ENCODE measurements at places on chromosomes 7 and 10. TPM values are rescaled to one million over a fixed set of nuclear protein-coding genes. Genes with fewer than 3 reads are reported as not detected.
A peak's percentile ranks its signal among the peaks of the same experiment; 100 is the strongest.

The ASB4 gene
- total RNA-seq = not detected

The GIMAP1 gene
- 0.30 TPM for total RNA-seq

DNA sequence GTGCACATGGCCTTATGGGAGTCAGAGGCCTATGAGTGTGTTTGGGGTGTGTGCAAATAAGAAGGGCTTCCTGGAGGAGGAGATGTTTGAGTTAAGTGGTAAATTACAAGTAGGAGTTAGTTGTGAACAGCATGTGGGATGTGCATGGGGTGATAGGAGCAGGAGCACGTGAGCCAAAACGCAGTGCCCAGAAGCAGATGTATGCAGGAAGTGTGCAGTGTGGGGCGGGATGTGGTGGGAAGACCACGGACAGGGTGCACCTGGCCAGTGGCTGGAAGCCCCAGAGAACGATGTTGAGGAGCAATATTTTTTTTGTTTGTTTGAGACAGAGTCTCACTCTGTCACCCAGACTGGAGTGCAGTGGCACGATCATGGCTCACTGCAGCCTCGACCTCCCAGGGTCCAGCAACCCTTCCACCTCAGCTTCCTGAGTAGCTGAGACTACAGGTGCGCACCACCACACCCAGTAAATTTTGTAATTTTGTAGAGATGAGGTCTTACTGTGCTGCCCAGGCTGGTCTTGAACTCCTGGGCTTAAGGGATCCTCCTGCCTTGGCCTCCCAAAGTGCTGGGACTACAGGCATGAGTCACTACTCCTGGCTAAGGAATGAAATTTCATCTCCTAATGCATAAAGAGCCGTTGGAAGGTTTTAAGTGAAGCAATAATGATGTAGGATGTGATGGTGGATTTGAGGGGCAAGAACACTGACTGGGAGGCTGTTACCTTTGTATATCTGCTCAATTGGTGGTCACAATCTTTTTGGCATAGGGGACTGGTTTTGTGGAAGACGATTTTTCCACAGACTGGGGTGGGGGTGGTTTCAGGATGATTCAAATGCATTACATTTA, 78.4 kb downstream of the LYZL2 start:
- no peaks in the 10 kb centered on the region for H3K36me3 ChIP-seq
- H3K4me1 ChIP-seq = no peaks in the 10 kb centered on the region
- no peak overlapping the region for H3K27ac ChIP-seq
- H3K4me3 ChIP-seq = no peak overlapping the region

The SPDYE2 gene
- 0.47 TPM for total RNA-seq

DNA sequence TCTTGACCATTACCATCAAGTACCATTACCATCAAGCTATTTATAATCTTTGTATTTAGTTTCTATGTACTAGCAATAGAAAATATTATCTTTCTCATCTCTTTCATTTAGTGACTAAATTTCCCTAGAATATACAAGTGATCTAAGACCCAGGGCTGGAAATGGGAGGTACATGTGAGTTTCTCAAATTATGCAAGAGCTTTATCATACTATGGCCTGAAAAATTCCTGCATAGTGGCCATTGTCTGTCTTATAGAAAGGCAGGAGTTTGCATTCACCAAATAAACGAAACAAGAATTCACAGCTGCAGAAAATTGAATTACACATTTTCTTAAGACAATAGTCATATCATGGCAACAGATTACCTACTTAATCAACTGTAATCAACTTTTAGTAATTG, 50.7 kb upstream of the HDAC9 start:
- H3K27ac ChIP-seq = no peak overlapping the region

The HKDC1 gene
- total RNA-seq = not detected

- H3K36me3 ChIP-seq = no peaks in the 10 kb centered on the region
- no peak overlapping the region for H3K27ac ChIP-seq
- DNase-seq = no peak
- H3K27me3 ChIP-seq = no peaks in the 10 kb centered on the region
- H3K4me1 ChIP-seq = no peaks in the 10 kb centered on the region
Observed at GRCh38 chr7:125567686-125568085, 638.1 kb upstream of the POT1 start.

DNA sequence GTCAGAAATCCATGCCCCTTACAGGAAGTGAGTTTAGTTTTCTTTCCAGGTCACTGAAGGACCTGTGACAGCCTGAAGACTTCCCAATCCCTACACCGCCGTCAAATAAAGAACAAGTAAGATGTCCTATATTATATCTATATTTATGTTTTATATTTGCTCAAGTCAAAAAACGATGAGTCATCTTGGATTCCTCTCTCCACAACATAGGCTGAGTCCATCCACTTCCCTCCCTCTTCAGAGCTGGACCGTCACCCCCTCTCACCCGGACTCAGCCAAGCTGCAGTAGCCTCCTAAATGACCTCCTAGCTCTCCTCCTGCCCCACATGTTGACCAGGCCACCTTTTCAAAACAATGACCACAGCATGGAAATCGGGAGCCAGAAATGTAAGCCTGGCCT, 53.5 kb downstream of the GLI3 start:
- H3K27me3 ChIP-seq = no peaks in the 10 kb centered on the region
- H3K36me3 ChIP-seq = no peaks in the 10 kb centered on the region
- H3K4me3 ChIP-seq = no peak overlapping the region
- H3K4me1 ChIP-seq = no peaks in the 10 kb centered on the region
- DNase-seq = no peak
- no peak overlapping the region for H3K27ac ChIP-seq

- no peak overlapping the region for H3K27ac ChIP-seq
- no peak for DNase-seq
- no peaks in the 10 kb centered on the region for H3K36me3 ChIP-seq
- no peaks in the 10 kb centered on the region for H3K27me3 ChIP-seq
Observed at GRCh38 chr7:95440394-95441038, 5.7 kb upstream of the PON2 start.

DNA sequence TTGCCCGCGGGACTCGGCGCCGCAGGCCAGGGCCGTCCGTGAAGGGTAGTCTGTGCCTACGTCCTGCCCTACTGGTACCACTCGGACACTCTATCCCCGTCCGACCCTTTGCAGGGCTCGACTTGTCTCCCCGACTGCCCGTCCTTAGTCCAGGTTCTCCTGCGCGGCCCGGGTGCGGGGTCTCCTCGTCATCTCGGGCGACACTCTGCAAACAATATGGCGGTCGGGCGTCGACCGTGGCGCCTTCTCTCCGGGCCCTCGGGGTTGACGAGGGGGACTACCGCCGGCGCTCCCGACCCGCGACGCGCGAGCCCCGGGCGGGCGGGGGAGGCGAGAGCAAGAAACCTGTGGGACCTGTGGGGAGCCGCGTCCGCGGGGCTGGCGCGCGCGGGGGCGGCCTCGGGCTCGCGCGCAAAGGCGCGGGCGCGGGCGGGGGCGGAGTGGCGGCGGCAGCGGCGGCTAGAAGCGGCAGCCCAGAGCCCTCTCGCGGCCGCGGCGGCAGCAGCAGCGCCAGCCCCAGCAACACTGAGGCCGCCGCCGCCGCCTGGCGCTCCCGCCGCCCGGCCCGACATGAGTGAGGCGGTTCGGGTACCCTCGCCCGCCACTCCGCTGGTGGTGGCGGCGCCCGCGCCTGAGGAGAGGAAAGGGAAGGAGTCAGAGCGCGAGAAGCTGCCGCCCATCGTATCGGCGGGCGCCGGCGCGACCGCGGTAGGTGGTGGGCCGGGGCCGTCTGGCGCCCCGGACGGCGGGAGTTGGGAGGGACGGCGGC, at the start of gene HECTD2:
Gene HECTD2 (plus strand): TSS at position 476 of the 769 bp plus-strand sequence. CDS start 95 bp downstream, at position 571.
- no peaks in the 10 kb centered on the region for H3K36me3 ChIP-seq
- H3K4me1 ChIP-seq = peaks cover 13% of the 10 kb centered on the region

- H3K27me3 ChIP-seq = no peaks in the 10 kb centered on the region
- H3K27ac ChIP-seq = no peak overlapping the region
- H3K4me1 ChIP-seq = no peaks in the 10 kb centered on the region
- no peak overlapping the region for H3K4me3 ChIP-seq
- H3K36me3 ChIP-seq = no peaks in the 10 kb centered on the region
Observed at GRCh38 chr7:143947111-143947510, 7.5 kb upstream of the OR2F1 start.

DNA sequence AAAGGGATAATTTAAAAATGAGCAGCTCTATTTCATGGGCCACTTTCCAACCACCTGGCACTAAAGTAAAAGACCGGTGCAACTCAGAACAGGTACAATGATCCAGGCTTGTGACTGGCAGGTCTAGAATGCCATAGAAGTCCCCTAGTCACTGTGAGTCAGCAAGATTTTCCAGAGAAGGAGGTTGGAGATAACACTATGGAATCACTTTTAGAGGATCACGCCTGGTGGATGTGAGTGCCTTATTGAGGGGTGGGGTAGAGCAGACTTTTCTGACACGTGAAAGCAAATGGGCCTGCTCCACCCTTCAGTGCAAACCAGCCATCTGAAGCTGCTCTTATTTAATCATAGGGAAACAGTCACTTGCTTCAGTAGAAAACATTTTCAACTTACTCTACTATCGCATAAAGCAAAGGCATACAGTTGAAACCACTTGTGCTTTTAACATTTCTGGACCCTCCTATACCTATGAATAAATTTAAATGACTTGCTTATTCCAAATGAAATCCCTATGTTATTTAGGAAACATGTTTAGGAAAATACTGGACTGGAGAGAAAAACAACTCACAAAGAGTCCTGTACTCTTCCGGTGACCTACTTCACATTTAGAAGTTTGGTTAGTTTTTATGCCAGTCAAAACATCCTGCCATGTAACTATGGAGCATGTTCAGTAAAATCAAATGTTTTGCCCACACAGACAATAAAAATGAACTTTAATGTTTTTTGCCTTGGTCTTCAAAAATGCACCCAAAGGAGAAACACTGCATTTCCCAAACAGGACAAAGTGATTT, 21.5 kb upstream of the AKR1C1 start:
- DNase-seq = no peak
- no peak overlapping the region for H3K27ac ChIP-seq
- H3K27me3 ChIP-seq = no peaks in the 10 kb centered on the region
- no peaks in the 10 kb centered on the region for H3K4me1 ChIP-seq
- no peak overlapping the region for H3K4me3 ChIP-seq

GRCh38 chr7:39468808-39469374, 97.3 kb upstream of the YAE1 start:
- peaks cover 6% of the 10 kb centered on the region for H3K4me1 ChIP-seq
- no peaks in the 10 kb centered on the region for H3K36me3 ChIP-seq
- no peaks in the 10 kb centered on the region for H3K27me3 ChIP-seq
- H3K27ac ChIP-seq = no peak overlapping the region
- no peak for DNase-seq

- H3K4me3 ChIP-seq = no peak overlapping the region
- no peak for DNase-seq
- H3K4me1 ChIP-seq = no peaks in the 10 kb centered on the region
- no peak overlapping the region for H3K27ac ChIP-seq
Observed at GRCh38 chr7:107109955-107110354, 58.8 kb upstream of the HBP1 start.

- no peaks in the 10 kb centered on the region for H3K4me1 ChIP-seq
- no peaks in the 10 kb centered on the region for H3K36me3 ChIP-seq
- no peak overlapping the region for H3K4me3 ChIP-seq
- no peak for DNase-seq
Observed at GRCh38 chr10:43801140-43801539, 152.5 kb upstream of the ZNF32 start.

DNA sequence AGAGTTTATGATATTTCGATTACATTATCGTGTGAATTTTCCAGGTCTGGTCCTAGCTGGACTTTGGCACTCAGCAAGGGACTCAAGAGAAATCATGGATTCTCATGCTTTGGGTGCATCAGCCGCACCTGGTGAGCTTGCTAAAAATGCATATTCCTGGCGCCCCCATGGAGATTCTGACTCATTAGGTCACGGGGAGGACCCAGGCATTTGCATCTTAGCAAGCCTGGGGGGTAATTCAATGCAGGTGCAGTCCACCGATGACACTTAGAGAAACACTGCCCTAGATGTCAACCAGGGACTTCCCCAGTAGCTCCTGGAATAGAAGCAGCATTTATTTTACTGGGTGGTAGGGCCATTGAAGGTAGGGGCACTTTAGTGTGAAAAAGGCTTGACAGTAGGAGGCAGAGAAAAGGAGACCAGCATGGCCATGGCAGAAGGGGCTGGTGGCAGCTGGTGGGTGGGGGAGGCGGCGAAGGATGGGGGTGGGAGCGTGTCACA, 29.9 kb upstream of the PDCD4 start:
- H3K4me1 ChIP-seq = peaks cover 60% of the 10 kb centered on the region
- peak; percentile 88 for DNase-seq
- no peaks in the 10 kb centered on the region for H3K36me3 ChIP-seq
- H3K27ac ChIP-seq = peak overlapping the region; percentile 99
- peak overlapping the region; percentile 25 for H3K4me3 ChIP-seq

DNA sequence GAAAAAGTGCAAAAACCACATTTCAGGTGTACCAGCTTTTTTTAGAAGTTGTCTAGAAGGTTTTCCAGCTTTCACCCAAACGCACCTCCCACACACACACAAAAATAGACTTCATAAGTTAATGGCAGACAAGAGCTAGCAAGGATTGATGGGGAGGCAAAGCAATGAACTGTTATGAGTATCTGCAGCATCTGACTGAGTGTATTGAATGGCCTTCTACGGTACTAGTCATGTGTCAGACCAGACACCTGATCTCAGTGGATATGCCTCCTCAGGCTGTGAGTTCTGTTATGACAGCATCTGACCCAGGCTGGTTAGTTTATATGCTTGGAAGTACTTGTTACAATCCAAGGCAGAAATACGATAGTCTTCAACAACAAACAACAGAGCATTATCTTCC, 406.1 kb upstream of the AUTS2 start:
- no peak overlapping the region for H3K27ac ChIP-seq
- H3K4me3 ChIP-seq = no peak overlapping the region
- H3K27me3 ChIP-seq = no peaks in the 10 kb centered on the region
- H3K4me1 ChIP-seq = peaks cover 7% of the 10 kb centered on the region

- H3K4me1 ChIP-seq = no peaks in the 10 kb centered on the region
- no peak overlapping the region for H3K27ac ChIP-seq
- no peak overlapping the region for H3K4me3 ChIP-seq
- H3K36me3 ChIP-seq = no peaks in the 10 kb centered on the region
Observed at GRCh38 chr7:43296306-43296705, 183.9 kb downstream of the HECW1 start.

DNA sequence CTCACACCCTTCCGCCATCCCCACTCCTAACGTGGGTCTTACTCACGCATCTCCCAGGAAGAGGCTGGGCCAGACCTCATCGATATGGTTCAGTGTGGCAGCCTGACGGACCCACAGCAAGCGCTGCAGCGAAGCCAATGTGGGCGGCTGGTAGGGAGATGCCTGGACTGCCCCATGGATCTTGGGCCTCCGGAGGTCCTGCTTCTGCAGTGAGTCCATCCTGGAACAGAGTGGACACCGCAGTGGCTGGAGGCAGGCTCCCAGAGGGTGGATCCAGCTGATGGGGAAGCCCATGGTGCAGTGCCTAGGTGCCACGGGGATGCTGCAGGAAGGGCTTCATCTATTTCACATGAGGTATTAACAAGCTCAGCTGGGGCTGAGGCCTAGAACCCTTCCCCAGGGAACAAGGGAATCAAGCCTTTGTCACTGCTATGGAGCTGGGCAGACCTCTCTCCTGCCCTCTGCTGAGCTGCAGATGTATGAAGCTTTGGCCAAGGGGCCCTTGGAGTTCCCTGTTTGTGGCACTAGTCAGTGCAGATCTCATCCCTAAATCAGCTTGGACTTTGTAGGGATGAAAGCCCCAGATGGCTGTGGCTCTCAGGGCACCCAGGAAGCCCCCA, 13.7 kb upstream of the SAMD8 start:
- H3K27ac ChIP-seq = no peak overlapping the region
- H3K4me3 ChIP-seq = no peak overlapping the region
- H3K36me3 ChIP-seq = no peaks in the 10 kb centered on the region
- H3K27me3 ChIP-seq = no peaks in the 10 kb centered on the region
- H3K4me1 ChIP-seq = no peaks in the 10 kb centered on the region
